Spinal cord (tissue), 10 donors: ENCODE measurements at places on chromosomes 11 and 22. TPM values are rescaled to one million over a fixed set of nuclear protein-coding genes. Genes with fewer than 3 reads are reported as not detected.

DCUN1D5 gene
- 30.8 TPM for total RNA-seq

RFPL1 gene
- not detected for total RNA-seq

OR5B21 gene
- not detected for total RNA-seq

CYP2R1 gene
- total RNA-seq = 20.5 TPM

SMC1B gene
- 0.11 TPM for total RNA-seq
